ENCODE measurements at places on chromosomes 12 and 14.

- DNase-seq: no peak
These were observed 390.3 kb downstream of the ZFP36L1 start for GRCh38 chr14:68402525-68403101.

GRCh38 chr14:30221546-30221945, 293.9 kb upstream of the PRKD1 start:
- no peak for DNase-seq

DNA sequence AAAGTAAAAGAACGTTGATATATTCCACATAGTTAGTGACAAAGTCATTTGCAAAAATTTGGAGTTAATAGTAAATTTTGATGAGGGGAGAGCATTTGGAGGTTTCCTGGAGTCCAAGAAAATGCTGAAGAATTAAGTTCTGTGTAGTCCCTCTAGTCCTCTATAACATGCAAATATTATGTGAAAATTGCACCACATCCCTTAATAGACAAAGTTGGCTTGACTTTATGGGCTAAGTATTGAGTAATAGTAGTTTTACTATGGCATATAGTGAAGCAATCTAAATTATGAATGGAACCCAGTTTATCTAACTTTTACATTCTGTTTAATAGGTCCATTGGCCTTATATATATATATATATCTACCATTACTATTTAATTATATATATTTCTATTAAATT, 66.4 kb upstream of the DCN start:
- DNase-seq: no peak

- no peak for DNase-seq
These were observed 103.9 kb downstream of the PDE3A start for GRCh38 chr12:20472102-20472782.

DNA sequence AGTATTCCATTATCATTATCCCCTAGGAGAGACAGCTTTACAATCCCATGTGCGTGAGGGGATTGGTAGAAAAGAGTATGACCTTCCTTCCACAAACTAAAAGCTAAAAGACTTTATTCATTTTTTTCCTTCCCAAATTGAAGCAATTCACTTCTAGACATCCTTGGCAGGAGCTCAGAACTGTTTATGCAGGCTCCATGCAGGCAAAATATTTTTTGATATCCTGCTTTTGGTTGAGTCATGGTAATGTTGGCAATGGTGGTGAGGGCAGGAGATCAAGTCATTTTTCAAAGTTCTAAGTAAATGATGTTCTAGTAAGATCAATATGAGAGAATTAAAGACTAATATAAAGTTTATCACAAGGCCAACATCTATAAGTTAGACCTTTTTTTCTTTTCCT, 1.3 kb upstream of the PLEKHG7 start:
- no peak for DNase-seq

GRCh38 chr12:42124764-42125387, 19.8 kb downstream of the GXYLT1 start:
- no peak for DNase-seq

DNA sequence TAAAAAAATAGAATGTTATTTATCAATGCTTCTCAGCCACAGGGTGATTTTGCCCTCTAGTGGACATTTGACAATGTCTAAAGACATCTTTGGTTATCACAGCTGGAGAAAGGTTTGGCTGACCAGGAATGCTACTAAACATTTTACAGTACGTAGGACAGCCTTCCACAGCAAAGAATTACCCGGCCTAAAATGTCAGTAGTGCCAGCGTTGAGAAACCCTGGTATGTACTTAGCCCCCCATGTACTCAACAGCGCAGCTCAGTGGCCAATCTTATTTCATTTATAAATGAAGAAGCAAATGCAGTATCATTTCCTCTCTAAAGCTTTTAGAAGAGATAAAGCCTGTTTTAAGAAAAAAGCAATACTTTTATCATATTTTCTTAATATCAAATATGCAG, 5.8 kb downstream of the MARK3 start:
- peak; percentile 48 for DNase-seq

- no peak for DNase-seq
These were observed 458.9 kb upstream of the LMO3 start for GRCh38 chr12:17064834-17065233.

GRCh38 chr14:105491366-105491973, 424 bp downstream of the TEDC1 start:
- peak; percentile 68 for DNase-seq

- DNase-seq: peak; percentile 26
These were observed 36.6 kb upstream of the PIK3C2G start for GRCh38 chr12:18224745-18225144.

- DNase-seq: no peak
These were observed 217.4 kb downstream of the SLC41A2 start for GRCh38 chr12:104740668-104741067.

DNA sequence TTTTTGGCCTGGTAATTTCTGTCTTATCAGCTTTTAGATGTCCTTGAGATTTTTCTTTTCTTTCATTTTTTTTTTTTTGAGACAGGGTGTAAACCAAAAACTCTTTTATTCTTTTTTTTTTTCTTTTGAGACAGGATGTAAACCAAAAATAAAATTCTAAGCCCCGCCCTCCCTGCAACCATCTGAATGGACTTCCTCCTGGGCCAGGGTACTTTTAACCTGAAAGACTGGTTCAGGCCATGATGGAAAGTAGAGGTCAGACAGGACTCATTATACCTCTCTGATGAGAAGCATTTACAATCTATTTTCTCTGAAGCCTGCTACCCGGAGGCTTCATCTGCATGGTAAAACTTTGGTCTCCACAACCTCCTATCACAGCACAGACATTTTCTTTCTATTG, 33.5 kb upstream of the TCL1B start:
- no peak for DNase-seq

DNA sequence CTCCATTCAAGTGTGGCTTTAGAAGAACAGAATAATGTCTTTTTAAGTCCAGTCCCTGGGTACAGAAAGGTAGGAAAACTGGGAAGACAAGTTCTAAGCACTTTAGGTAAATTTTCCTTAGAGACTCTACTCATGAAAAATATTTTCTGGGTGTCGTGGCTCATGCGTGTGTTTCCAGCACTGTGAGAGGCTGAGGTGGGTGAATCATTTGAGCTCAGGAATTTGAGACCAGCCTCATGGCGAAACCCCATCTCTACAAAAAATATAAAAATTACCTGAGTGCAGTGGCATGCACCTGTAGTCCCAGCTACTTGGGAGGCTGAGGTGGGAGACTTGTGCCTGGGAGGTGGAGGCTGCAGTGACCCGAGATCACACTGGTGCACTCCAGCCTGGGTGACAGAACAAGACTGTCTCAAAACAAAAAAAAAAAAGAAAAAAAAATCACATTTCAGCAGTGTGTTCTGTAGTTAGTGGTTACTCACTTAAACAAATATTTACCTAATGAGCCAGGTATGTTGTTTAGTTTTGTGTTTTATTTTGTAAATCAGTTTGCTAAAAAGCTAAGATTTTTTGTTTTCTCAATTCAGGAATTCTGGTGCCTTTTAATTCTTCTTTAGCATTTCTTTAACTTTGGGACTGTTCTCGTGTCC, 52.3 kb upstream of the RD3L start:
- no peak for DNase-seq

- DNase-seq: no peak
These were observed 2.7 kb upstream of the NFKBIA start for GRCh38 chr14:35407306-35407630.

- DNase-seq: no peak
These were observed 9.7 kb downstream of the DCP1B start for GRCh38 chr12:1994429-1995143.

GRCh38 chr12:20404576-20405346, 36.4 kb downstream of the PDE3A start:
- DNase-seq: no peak

DNA sequence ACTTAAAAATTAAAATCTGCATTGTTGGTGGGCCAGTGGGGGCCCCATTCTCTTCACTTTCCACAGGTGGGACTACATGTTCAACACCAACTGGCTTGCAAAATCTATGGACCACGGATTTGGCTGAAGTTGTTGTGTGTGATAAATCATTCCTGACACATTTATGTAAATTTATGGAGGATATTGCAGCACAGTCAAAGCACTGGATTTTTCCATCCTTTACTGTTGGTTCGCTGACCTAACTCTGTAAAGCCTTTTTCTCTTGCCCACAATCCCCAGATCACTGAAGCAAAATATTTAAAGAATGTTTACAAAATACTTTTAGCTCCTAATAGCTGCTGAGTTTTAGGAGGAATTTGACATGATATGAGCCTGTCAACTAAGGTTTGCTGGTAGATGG, 219.7 kb upstream of the PRICKLE1 start:
- no peak for DNase-seq

GRCh38 chr12:1205512-1206060, 214.6 kb downstream of the ERC1 start:
- DNase-seq: no peak

DNA sequence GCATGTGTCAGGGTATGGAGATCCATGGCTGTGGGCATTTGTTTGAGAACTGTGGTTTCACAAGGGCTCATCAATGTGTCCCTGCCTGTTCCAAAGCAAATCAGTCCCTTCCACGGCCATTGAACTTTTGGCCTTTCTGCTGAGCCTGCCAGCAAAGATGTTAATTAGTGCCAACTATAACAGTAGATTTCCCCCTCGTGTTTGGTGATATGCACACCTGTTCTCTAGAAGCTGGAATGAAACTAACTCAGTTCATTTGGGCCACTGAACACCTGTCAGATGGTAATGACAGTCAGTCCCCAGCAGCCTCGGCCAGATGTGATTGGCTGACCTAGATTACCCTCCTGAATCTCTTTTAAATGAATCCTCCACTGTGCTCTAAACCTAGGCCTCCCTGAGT, 43.2 kb downstream of the IRAK3 start:
- no peak for DNase-seq

DNA sequence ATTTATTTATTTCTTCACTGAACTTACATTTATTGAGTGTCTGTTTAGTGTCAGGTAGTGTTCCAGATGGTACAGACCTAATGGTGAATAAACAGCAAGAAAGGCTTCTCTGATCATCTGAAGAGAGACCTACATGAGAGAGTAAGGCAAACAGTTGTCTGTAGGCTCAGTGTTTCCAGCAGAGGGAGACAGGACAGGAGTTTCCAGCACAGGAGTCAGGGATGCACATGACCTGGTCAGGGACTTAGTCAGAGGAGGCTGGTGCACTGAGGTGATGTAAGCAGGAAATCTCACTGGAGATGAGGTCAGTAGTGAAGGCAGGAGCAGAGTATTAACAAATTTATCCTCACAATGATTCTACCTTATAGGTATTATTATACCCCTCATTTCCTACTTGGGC, 233.2 kb downstream of the MDGA2 start:
- DNase-seq: peak; percentile 37

DNA sequence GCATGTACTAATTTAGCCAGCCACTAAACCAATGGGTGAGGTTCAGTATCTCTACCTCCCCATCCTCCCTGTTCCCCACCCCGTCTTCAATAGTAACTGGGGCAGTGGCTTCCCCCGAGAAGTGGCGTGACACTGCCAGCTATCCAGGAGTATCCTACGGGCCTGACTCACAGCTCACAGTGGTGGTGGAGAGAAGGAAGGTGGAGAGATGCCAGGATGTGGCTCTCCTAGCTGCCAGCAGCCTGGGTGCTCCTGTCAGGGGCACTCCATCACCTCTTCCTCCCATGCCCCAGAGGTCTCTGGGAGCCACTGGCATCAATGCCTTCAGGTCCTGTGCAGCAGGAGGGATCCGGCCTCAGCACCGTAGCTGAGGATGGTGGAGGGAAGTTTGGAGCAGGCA, 49.0 kb downstream of the TSPAN11 start:
- no peak for DNase-seq

DNA sequence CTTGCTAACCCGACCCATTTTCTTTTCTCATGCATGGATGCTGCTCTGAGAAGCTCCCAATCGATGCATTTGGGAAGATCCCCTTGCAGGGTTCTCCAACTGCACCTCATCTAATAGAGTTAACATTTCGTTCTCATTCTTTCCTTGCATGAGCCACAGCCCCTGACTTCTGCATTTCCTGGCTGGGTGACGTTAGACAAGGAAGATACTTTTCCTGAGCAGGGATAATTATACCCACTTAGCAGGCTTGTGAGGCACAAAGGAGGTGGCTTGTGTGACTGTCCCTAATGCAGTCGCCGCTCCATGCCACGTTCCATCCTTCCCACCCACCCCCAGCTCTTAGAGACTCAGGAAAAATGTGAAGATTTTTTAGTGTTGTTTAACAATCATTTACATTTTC, 195.1 kb downstream of the CHST11 start:
- no peak for DNase-seq

DNA sequence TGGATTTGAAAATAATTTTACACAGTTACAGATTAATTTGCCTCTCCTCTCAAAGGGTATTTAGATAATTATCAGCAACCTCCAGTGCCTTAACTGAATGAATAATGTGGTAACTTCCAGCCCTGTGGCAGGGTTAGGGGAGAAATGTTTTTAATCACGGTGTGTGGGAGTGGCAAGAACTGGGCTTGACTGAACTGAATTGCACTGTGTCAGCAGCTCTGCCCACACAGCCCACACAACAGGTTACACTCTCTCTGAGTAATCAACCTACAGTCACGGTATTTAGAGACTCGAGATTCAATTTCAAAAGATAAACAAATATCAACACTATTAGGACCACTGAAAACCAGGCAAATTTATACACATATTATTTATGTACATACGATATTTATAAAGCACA, 198.5 kb downstream of the KCNC2 start:
- DNase-seq: no peak

DNA sequence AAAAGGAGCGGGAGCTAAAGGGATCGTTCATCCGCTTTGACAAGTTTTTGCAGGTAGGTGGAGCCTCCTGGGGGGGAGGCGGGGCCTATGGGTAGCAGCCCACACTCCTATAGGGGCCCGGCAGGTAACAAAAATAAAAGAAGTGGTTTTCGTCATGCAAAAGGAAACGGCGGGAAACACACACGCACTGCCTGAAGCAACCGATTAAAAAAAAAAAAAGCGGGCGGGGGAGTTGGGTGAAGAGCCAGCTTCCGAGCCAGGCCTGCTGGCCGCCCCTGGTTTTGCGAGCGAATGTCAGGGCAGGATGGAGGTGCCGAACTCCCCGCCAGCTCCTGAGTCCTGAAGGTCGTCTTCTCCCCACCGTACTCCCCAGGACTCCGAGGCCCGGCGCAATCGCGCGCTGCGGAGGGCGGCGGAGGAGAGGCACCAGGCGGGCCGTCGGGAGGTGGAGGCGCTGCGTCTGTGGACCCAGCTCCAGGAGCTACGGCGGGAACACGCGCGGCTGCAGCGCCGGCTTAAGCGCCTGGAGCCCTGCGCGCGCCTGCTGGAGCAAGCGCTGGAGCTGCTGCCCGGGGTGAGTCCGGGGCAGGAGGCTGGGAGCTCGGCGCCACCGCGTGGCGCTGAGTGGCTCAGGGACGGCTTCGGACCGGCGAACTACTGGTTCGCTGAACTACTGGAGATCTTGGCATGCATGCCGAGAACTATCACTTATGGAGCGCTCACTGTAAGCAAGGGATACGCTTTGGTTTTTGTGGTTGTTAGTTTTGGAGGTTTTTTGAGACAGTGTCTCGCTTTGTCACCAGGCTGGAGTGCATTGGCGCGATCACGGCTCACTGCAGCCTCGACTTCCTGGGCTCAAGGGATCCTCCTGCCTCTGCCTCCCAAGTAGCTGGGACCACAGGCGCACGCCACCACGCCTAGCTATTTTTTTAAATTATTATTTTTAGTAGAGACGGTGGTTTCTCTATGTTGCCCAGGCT, 3.6 kb downstream of the CFAP73 start:
- peak; percentile 54 for DNase-seq
